ENCODE measurements at places on chromosomes 16 and 17.

GRCh38 chr16:79466111-79466510 is 134.4 kb downstream of the MAF start:
- no peak for DNase-seq

GRCh38 chr17:76998839-76999238 is 130.6 kb downstream of the MGAT5B start:
- no peak for DNase-seq

DNA sequence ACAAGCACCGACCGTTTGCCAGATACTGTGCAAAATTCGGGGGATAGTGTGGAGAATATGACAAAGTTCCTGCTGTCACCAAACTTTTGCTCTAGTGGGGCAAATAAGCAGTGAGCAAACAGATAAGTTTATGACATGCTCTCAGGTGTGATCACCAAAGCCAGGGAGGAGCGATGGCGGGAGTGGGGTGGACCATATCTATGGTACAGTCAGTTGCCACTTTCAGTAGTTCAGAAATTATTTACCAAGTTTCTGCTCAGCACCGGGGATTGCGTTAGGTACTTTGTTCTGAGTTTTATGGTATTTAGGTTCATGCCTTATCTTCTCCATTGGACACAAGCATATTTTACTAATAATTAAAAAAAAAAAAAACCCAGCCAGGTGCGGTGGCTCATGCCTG is 11.9 kb downstream of the MSI2 start:
- no peak for DNase-seq

- DNase-seq: no peak
Observed at GRCh38 chr16:31535737-31536136, 8.0 kb downstream of the AHSP start.

DNA sequence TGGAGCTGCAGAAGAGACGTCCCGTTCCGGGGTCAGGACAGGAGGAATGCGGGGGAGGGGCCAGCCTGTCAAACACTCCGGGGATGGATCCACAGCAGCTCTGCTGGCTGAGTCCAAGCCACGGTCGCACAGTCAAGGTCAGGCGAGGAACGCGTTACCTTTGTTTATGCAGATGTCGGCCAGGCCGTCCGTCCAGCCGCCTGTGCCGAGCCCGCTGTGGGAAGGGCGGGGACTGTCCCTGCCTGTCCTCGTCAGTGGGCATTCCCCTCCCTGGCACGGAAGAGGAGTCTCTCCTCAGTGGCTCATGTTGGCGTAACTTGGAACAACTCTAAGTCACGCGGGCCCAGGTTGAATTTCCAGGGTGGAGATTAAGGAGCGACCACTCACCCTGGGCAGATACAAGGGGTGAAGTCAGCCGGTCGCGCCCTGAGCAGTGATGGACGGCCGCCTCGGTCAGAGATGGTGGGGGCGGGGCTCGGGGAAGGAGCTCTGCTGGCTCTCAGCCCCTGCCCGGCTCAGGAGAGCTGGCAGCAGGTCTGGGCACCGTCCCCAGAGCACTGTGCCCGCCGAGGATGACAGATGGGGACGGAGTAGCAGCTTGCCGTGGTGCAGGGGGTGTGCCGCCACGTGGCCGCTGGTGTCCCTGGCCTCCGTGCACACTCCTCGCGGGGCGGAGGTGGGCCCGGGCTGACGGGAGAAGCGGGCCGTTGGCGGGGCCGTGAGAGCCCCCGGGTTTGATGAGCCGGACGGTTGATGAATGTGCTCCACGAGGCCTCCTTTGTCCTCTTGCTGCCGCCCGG is 7.3 kb downstream of the CACNA1H start:
- DNase-seq: no peak

GRCh38 chr16:50506543-50506937 is 41.7 kb upstream of the NKD1 start:
- DNase-seq: no peak

DNA sequence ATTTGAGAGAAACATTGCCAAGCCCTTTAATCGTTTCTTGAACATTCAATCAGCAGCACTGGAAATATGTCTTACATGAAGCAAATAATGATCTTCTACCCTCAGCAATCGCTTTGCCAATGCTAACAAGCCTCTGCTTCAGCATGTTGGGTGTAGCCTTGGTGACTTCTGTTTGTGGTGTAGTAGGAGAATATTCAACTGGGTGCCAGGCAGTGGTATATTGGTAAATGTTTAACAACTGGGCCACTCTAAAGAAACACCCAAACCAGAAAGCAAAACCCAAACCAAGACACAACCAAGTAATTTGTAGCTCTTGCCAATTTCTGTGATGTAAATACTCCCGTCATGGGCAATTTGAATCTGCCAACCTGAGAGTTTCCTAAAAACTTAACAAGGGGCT is 9.7 kb downstream of the CDH13 start:
- DNase-seq: no peak

DNA sequence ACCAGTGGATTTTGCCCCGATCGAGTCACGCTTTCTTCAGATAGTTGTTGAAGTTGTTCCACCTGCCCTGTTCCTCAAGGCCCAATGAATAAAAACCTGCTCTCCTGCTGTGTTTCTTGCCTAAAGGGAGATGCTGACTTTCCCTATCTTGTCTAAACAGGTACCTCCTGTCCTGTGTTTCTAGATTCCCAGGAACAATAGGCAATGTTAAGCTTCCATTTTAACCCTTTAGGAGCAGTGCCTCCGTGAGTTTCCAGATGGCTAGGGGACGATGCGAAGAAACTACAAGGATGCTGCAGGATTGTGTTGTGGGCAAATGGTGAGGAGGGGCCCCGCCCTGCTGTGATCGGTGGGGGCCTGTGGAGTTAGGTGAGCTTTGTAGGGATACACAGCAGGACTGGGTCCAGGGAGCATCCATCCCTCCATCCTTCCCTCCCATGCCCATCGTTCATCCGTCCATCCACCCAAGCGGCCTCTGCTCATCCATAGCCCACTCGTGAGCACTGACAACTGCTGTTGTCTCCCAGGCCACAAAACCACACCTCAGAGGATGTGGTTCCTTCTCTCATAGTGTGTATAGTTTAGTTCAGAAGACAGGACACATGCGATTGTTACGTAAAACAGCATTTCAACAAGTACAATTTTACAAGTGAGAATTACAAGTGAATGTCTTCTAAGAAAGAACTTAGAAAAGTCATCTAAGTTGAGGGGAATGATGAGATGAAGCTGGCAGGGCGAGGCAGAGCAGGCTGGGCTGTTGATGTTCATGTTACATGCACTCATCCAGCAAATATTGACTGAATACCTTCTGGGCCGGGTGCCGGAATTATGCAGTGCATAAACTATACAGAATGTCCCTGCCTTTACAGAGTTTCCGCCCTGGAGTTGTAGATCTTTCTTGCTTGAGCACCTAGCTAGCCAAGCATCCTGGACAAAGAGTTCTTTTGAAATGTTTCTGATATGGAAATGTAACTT is 5.2 kb downstream of the ARSG start:
- DNase-seq: no peak

DNA sequence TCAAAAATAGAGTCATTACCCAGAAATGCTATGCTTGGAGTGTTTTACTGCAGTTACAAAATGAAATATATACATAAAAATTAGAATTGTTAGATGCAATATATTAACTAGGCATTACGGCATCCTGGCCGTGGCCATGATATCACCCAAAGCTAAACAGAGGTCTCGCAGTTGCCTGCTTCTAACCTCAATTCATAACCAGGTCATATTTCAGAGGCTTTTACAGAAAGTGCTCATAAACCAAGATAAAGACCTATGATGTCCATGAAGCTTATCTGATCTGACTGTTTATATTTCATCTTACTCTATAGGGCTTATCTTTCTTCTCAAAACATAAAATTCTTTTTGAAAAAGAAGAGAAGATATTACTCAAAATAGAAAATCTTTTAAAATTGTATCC is 664.5 kb upstream of the SALL1 start:
- no peak for DNase-seq

GRCh38 chr17:31310886-31311285 is 3.0 kb downstream of the EVI2B start:
- DNase-seq: no peak

- DNase-seq: no peak
Observed at GRCh38 chr17:60318326-60318725, 73.6 kb downstream of the USP32 start.

GRCh38 chr17:71636644-71637043 is 484.2 kb upstream of the SOX9 start:
- no peak for DNase-seq

GRCh38 chr16:5653041-5653440 is 555.4 kb upstream of the EEF2KMT start:
- DNase-seq: no peak

GRCh38 chr17:78430892-78431691 is 52.6 kb downstream of the PGS1 start:
- DNase-seq: no peak

- DNase-seq: no peak
Observed at GRCh38 chr17:67202503-67202902, 42.5 kb downstream of the HELZ start.

DNA sequence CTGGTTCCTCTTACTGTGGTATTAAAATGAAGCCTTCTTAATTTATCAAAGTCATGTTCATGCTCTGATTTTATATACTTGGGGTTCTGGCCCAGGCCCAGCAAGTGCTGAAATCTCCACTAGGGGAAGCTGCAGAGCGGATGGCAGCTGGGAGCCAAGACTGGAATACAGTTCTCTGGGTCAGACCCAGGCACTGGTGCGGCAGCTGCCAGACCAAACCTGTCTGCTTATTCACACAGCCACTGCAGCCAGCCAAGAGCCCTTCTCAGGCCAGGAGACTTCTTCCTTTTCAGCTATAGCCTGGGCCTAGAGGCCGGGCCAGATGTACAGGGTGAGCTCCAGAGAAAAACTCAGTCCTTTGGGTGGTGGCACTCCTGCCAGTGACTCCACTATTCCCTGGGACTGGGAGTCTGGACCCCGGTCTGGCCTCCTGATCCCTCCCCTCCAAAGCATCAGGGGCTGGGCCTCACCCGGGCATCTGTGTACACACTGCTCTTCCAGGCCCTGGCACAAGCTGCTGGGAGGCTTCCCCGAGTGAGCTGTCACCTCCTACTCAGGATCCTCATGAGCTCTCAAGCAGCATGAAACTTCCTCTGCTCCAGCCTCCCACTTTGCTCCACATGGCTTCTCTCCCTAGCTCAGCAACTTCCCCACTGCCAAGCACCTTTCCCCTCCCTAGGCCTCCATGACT is 24.4 kb downstream of the ATP6V0D1 start:
- DNase-seq: peak; percentile 57

DNA sequence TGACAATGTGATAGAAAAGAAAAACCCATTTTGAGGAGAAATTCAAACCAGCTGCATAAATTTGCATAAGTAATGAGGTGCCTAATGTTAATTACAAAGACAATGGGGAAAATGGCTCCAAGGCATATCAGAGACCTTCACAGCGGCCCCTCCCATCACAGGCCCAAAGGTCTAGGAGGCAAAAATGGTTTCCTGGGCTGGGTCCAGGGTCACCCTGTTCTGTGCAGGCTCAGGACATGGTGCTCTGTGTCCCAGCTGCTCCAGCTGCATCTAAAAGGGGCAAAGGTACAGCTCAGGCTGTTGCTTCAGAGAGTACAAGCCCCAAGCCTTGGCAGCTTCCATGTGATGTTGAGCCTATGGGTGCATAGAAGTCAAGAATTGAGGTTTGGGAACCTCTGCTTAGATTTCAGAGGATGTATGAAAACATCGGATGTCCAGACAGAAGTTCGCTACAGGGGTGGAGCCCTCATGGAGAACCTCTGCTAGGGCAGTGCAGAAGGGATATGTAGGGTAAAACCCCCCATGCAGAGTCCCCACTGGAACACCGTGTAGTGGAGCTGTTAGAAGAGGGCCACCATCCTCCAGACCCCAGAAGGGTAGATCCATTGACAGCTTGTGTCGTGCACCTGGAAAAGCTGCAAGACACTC is 40.6 kb downstream of the IKZF3 start:
- no peak for DNase-seq

- DNase-seq: no peak
Observed at GRCh38 chr17:36856903-36857381, 80.3 kb upstream of the LHX1 start.

DNA sequence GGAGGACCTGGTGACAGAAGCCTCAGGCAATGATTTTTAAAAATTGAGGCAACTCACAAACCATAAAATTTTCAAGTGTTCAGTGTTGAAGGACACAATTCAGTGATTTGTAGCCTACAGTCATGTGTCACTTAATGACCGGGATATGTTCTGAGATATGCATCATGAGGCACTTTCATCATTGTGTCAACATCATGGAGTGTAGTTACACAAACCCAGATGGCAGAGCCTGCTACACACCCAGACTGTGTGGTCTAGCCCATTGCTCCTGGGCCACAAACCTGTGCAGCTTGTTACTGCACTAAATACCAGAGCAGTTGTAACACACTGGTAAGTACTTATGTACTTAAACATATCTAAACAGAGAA is 1.6 kb downstream of the PRSS41 start:
- DNase-seq: no peak

GRCh38 chr16:89171216-89172170 is at the start of gene CDH15:
Gene CDH15 (plus strand): TSS chr16:89171748. CDS start chr16:89171832, 84 bp downstream.
- DNase-seq: peak; percentile 89

Measured in cardiac fibroblast (primary cell).